ENCODE measurements at places on chromosomes 7 and 10. TPM values are rescaled to one million over a fixed set of nuclear protein-coding genes. Genes with fewer than 3 reads are reported as not detected.

The COA1 gene
- 36.6 TPM for total RNA-seq

The ZNF736 gene
- total RNA-seq, result not detected

The LIPF gene
- total RNA-seq, result not detected

The FAM131B gene
- 4.0 TPM for total RNA-seq

The IL6 gene
- 0.45 TPM for total RNA-seq

The OPALIN gene
- not detected for total RNA-seq
